Posterior cingulate gyrus (tissue), 11 donors: ENCODE measurements at places on chromosomes 7 and 10.

GRCh38 chr10:62031507-62031906 lies 130.0 kb downstream of the ARID5B start:
- DNase-seq = no peak

DNA sequence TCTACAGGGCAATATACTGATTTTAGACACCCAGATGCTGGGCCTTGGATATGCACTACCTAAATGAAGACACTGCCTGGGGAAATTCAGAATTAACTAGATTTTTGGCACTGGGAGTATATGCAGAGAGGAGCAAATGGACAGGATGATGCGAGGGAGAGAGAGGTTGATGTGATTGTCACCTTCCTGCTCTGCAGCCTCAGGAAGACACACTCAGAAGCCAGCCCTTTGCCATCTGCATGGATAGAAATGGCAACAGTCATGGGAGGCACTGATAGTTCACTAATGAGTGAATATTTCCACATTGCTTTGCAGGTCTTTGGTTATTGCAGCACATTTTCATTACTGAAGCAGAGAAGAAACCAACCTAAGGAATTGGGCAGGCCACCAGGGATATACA lies 397.2 kb upstream of the NFE2L3 start:
- no peak for DNase-seq

DNA sequence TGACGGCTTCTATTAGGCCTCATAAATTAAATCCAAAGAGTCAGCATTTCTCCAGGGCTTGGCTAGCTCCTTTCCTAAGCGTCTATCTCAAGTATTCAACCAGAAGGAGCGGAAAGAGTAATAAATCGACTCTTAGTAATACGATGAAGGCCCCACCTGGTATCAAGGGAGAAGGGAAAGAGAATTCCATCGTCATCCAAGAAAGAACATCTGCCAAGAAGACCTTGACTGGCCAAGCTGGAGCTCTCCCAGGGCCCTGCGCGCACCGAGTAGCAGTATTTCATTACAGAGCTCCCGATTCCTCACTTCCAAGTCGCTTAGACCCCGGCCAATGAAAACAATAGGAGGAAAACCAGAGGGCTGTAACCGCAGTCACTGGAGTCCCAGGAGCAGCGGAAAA lies 178.0 kb upstream of the FRMD4A start:
- no peak for DNase-seq

GRCh38 chr7:33726582-33726981 lies 178.8 kb upstream of the BMPER start:
- no peak for DNase-seq

- DNase-seq = no peak
Measured at GRCh38 chr10:114543456-114543855, 114.6 kb downstream of the ABLIM1 start.

- DNase-seq = no peak
Measured at GRCh38 chr7:37757563-37757962, 74.0 kb downstream of the GPR141 start.

DNA sequence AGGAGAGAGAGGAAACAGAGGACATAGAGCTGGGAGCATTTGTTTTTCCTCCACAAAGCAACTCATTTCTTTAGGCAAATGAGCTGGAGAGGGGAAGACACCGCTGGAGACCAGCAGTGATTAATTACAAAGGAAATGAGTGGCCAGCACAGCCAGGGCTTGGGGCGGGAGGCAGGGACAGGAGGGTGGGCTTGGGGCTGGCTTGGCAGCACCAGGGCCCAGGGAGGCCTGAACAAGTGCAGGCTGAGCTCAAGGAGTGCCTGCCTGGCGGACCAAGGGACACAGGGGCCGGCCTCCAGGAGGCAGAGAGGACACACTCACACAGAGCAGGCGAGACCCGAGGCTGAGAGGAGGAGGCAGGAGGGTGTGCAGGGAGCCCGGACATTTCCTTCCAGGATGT lies 149.0 kb upstream of the UNC5B start:
- DNase-seq = no peak

DNA sequence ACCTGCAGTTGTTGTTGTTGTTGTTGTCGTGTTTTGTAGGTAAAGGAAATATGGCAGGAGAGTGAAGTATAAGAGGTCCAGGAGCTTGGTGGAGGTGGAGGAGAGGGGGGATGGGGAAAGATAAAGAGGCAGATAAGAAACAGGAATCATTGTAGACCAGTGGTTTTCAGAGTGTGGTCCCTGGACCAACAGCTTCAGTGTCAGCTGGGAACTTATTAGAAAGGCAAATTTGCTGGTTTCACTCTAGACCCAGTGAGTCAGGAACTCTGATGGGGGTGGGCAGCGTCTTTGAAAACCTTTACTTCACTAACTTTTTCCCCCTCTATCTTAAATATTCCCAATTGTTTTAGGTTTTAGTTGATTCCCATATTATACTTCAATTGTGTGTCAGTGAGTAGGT lies 241.5 kb downstream of the AUTS2 start:
- DNase-seq = no peak

DNA sequence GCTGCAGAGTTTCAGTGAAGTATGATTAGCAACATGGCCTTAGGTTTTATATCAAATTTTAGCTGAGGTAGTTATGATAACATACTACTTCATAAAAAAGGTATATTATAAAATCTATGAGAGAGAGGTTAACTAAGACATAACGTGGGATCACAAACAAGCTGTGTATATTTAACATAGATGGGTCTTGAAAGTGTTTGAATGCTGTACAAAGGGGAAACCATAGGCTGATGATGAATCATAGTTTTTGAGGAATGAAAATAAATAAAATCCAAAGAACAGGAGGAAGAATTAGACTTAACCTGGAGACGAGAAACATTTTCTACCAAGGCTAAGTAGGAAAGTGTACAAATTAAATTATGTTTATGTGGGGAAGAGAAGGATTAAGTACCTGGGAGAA lies 119.0 kb downstream of the GNAI1 start:
- DNase-seq = no peak

GRCh38 chr7:84848219-84848973 lies 338.5 kb downstream of the SEMA3D start:
- no peak for DNase-seq

- DNase-seq = no peak
Measured at GRCh38 chr7:154577141-154577873, 425.6 kb downstream of the PAXIP1 start.

- DNase-seq = no peak
Measured at GRCh38 chr7:15334536-15335263, 227.1 kb downstream of the AGMO start.

GRCh38 chr10:1464881-1465417 lies 272.4 kb downstream of the ADARB2 start:
- DNase-seq = no peak

GRCh38 chr7:20911081-20911480 lies 124.4 kb upstream of the SP8 start:
- no peak for DNase-seq

DNA sequence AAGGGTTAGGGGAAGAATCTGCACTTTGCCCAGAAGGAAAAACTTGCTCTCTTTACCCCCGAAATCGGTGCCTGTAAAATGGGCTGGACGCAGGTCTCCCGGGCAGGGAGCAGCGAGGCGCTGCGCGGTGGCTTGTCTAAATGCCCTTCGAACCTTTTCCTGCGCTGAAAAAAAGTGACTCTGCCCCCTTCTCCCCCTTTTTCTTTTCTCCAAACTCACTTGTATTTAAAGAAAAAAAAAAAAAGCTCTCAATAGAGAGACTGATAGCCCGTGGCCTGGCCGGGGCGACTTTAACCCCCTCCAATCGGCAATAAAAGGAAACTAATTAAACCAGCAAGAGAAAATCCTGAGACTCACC lies 286 bp downstream of the SP8 start:
- no peak for DNase-seq

DNA sequence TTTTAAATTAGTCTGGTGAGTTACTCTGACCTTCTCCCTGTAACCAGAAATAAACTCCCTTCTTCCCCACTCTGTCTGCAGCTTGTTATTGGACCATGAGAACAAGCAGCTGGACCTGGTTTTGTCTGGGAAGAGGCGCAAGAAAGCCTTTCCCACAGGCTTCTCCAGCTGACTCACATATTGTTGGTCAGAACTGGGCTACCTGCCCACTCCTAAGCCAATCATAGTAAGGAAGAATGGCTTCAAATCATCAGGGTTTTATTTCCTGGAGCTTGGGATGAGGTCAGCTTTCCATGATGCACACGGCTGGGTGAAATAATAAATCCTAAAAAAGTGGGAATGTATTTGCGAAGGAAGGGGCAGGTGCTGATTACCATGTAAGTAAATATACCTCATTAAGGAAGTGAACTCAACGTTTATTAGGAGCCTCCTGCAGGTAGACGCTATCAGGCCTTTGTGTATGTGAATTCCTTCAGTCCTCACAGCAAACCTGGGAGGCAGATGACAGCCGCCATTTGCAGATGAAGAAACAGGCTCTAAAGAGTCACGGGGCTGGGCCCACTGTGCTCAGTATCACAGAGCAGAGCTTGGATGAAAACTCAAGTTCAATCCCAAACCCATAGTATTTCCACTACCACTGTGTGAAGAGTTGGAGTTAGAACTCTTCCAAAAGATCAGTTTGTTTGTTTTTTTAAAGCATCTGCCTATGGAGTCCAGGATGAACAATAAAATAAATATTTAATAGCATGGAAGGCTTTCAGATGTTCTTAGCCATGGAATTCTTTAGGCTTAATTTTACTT lies 32.8 kb downstream of the IL15RA start:
- no peak for DNase-seq

DNA sequence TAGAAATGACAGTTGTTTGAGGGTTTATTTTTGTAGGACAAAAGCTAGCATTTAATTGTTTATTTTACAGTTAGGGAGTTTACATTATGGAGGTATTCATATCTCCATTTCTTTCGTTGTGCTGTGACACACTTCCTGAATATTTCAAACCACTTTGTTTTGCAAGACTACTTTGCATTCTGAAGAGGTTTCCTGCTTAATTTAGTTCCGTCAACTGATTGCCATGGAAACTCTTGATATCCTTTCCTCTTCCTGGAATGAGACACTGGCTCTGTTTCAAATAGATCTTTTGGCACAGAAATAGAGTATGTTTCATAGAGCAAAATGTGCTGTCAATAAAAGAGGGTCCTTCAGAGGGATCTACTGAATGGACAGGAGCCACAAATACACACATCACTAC lies 159.5 kb upstream of the AGR3 start:
- DNase-seq = no peak

GRCh38 chr7:21365866-21366624 lies 61.8 kb upstream of the SP4 start:
- no peak for DNase-seq

- no peak for DNase-seq
Measured at GRCh38 chr10:8416192-8416701, 361.8 kb downstream of the GATA3 start.

DNA sequence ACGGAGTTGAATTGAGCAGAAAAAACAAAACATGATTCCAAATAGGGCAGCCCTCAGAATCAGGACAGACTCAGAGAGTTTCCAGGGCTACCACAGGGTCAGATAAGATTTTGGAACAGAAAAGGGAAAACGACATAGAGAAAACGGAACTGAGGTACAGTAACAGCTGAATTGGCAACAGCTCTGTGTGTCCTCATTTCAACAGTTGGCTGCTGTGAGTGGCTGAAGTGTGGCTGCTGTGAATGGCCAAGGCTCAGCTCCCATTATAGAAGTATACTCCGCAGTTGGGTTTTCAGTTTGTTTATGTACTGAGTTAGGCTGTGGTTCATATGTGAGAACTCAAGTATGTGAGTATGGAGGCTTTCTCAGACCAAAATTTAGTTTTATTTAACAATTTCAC lies 32.0 kb downstream of the ANTXRL start:
- DNase-seq = no peak

- DNase-seq = no peak
Measured at GRCh38 chr7:34308595-34308994, 349.4 kb upstream of the NPSR1 start.

- DNase-seq = no peak
Measured at GRCh38 chr7:1539181-1539881, 8.8 kb downstream of the MAFK start.

- no peak for DNase-seq
Measured at GRCh38 chr7:103680161-103681144, 234.4 kb upstream of the SLC26A5 start.

DNA sequence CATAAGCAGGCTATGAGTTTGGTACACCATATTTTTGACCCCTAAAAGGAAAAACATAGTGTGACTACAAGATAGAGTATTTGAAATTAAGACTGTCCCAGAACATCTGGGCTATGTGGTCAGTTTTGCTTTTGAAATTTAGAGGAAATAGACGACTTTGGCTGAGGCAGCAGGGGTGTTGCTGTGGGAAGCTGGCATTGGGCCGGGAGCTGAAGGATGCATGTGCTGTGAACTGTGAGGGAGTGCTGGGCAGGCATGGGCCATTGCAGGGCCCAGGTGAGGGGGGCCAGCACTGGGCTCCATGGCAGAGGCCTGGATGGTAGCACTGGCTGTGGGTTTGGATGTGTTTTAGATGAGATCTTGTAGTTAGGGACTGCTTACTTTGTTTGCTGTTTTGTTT lies 168.3 kb downstream of the BMPER start:
- no peak for DNase-seq

- DNase-seq = no peak
Measured at GRCh38 chr7:105278973-105279687, 109.6 kb downstream of the SRPK2 start.

DNA sequence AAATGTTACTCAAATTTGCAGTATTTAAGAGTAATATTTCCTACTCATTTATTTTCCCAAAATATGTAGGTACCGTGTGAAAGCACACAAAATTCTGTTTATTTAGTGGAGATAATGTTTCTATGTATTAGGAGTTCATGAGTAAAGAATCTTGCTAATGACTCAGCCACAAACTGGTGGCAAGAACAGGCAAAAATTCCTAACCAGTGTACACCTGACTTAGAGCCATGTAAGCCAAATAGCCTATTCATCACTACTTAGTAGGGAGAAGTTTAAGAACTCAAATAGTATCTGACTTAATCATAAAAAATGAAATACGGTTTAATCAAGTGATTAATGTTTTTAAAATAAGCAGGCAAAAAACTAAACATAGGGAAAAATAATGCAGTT lies 169.0 kb downstream of the SRPK2 start:
- DNase-seq = no peak

- DNase-seq = no peak
Measured at GRCh38 chr10:116306847-116307246, 17.4 kb upstream of the CCDC172 start.

- DNase-seq = no peak
Measured at GRCh38 chr10:120012566-120012965, 120.0 kb downstream of the SEC23IP start.

GRCh38 chr7:91767820-91768219 lies 112.7 kb downstream of the MTERF1 start:
- DNase-seq = no peak

DNA sequence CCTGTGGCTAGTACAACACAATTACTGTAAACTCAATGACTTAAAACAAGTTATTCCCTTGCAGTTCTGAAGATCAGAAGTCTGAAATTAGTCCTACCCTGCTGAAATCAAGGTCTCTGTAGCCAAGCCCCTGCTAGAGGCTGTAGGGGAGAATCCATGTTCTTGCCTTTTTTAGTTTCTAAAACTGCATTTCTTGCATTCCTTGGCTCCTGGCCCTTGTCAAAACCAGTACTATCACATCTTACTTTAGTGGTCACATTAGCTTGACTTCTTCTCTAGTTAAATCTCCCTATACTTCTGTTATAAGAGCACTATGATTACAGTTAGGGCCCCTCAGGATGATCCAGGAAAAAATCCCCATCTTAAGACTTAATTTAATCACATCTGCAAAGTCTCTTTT lies 567.0 kb downstream of the GFRA1 start:
- no peak for DNase-seq
